ENCODE measurements at places on chromosomes 5 and 9.
A peak's percentile ranks its signal among the peaks of the same experiment; 100 is the strongest.

DNA sequence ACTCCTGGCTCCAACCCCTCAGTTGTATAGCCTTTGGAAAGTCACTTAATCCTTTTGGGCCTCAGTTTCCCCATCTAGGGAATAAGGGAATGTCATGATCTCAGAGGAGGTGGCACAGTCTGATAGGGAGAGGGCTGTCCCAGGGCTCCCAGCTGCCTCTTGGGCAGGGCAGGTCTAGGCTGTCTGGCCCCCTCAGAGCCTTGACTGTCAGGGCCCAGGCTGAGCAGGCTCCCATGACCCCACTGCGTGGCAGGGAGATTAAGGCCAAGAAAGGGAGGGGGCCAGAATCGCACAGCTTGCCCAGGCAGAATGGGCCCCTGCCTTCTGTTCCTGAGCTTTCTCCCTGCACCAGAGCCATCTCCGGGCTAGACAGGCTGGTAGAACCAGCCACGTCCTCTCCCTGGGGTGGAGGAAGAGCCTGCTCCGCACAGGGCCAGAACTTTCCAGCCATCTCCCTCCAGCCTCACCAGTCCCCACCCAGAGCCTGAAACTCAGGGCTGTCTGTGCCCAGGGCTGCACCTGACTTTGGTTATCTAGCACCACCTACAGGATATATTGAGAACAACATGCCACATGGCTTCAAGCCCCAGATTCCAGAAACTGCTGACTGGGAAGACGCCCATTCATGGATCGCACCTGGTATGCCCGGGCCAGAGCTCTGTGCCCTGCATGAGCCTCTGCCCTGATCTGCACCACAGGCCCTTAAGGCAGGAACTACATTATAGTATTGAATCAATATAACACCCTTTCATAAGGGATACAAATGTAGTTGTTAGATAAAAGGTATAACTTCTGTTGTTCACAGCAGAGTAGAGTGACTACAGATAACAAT, 32.1 kb downstream of the NAIF1 start:
- peak; percentile 84 for DNase-seq

- DNase-seq, result no peak
Observed at GRCh38 chr9:83432104-83432627, 106.0 kb downstream of the FRMD3 start.

GRCh38 chr9:34227445-34227844, 48.6 kb downstream of the UBAP1 start:
- DNase-seq, result no peak

GRCh38 chr5:68088302-68088701, 127.3 kb upstream of the PIK3R1 start:
- no peak for DNase-seq

DNA sequence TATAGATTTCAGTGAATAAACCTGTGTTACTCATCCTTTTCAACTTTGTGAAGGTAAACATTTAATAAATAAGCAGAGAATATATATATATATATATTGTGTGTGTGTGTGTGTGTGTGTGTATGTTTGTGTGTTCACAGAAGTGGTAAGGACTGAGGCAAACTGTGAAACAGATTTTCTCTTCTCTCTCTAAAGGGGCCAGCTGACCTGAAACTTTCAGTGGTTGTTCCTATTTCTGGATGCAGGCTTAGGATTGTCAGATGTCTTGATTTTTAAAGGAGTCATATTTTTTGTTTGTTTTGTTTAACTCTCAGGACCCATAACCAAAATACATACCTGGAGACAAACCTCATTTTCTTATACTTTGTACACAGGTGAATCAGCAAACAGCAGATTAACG, 714.9 kb upstream of the MEF2C start:
- no peak for DNase-seq

GRCh38 chr5:145236983-145237382, 598.2 kb downstream of the PRELID2 start:
- no peak for DNase-seq

DNA sequence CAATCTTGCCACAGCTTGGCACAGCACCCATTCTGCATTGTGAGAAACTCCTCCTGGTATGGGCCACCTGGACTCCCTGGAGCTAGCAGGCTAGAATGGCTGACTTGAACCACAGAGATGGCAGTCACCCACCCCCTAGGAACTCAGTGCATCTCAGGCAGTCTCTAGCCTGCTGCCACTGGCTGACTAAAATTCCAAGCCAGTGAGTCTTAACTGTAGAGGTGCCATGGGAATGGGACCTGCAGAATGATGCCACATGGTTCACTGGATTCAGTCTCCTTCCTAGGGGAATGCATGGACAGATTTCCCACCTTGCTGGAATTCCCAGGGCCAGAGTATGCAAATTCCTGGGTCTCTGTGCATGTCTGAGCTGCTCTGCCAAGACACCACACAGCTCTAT, 382.9 kb downstream of the MAN2A1 start:
- no peak for DNase-seq

DNA sequence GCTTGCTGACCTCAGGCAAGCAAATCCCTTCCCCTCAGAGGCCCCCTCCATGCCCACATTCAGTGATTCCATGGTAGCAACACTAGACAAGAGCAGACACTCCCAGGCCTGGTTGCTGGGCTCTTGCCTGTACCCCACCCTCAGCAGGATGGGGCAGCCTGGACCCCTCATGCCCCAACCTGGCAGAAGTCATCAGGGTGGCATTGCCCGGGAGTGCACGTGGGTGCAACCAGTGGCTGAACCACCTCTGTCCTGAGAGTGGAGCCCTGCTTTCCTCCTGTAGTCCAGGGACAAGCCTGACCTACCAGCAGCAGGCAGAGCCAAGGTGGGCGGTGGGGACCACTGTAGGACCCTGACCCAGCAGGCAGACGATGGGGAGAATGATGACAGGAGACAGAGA, 65.8 kb upstream of the TBC1D2 start:
- DNase-seq, result no peak

DNA sequence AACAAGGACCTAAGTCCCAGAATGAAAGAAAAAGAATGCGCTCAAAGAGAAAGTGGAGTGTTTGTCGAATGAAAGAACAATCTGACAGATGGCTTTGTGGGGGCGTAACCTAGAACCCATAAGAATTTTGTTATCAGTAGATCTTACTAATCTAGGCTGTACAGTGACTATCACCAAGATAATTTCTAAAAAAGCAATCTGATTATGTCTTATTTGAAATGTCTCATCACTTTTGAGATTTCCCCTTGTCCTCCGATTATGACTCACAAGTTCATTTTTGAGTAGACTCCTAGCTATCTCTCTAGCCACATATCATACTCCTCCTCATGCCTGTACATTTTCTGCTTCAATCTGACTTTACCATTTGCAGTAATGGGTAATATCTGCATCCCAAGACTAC, 135.6 kb upstream of the SMARCA2 start:
- DNase-seq, result no peak

GRCh38 chr9:38082446-38083287, 13.6 kb upstream of the SHB start:
- DNase-seq, result no peak

Measured in NCI-H2081 (cell line).